Myocyte (in vitro differentiated cells): ENCODE measurements at places on chromosomes 1 and 21.

- DNase-seq, result no peak
Measured at GRCh38 chr1:116929961-116930592, 20.4 kb downstream of the PTGFRN start.

DNA sequence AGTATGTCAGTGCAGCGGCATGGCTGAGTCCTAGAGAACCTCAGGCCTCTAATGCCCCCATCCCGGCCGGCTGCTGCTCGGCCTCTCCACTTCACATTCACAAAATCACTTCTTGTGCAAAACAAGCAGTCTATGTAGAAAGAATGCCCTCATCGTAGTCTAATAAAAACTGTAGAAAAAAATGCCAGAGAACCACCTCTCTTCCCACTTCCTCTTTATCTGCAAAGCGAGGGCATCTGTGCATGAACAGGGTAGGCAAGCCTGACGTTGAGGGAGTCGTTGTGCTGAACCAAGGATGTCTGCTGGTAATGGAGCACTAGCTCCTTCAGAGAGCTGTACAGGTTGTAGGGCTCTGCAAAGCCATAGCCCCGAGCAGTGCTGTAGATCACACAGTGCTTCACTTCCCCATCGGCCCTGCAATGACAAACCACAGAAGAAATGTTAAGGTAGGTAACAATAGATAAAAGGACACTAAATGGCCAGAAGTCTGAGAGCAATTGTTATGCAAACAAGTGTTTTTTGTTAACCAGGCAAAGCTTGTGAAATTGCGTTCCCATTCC, 88.9 kb downstream of the PIK3R3 start:
- DNase-seq, result no peak

DNA sequence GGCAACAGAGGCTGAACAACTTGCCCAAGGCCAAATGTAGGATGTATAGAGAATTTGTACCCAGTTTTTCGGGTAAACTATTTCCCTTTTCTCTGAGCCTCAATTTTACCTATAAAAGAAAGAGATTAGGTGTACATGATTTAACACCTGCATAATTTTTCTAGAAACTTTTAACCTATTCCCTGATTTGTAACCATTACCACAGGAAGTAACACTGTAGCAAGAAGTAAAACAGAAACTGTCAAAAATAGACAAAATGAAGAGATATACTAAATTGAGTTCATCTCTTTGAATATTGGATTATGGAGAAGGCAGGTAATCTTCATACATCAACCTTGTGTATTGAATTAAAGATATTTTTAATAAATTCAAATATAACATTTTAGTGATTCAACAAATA, 136.2 kb downstream of the ZC3H11B start:
- DNase-seq, result no peak

DNA sequence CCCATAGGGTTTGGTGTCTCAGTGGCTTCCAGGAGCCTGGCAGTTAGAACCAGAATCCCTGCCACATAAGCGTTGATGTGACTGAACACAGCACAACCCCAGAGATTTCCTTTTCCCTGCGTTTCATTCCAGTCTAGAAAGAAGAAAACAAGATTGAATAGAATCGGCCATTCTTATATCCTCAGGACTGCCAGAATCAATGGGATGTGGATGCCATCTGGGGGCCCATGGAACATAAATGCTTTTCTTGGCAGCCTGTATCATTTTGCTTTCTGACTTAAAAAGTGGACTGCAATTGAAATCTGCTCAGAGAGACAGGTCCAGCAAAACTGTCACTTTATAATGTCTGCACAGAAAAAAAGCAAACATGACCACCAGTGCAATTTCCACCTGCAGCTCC, 80.3 kb downstream of the DISC1 start:
- DNase-seq, result no peak

- DNase-seq, result no peak
Measured at GRCh38 chr21:41139275-41139674, 28.7 kb upstream of the BACE2 start.

DNA sequence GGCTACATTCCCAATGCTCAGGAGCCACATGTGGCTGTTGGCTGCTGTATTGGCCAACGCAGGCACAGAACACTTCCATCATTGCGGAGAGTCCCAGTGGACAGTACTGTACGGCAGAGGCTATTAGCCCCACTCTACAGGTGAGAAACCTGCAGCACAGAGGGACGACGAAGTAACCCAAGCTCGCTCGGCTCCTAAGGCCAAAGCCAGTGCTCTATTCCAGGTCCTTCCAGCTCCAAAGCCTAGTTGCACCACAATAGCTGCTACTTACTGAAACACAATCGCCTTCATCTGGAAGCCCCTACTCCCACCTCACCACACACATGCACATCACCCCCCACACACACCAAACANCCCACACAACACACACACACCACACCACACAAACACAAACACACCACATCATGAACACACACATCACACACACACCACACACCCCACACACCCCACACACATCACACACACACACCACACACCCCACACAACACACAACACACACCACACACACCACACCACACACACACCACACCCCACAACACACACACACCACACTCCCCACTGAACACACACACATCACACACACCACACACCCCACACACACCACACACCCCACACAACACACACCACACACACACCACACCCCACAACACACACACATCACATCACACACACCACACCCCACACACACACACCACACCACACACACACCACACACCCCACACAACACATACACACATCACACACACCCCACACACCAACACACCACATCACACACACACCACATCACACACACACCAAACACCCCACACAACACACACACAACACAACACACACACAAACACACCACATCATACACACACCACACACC, 3.2 kb downstream of the LYPD8 start:
- DNase-seq, result no peak

- DNase-seq, result no peak
Measured at GRCh38 chr1:162083273-162083672, 13.8 kb downstream of the NOS1AP start.

DNA sequence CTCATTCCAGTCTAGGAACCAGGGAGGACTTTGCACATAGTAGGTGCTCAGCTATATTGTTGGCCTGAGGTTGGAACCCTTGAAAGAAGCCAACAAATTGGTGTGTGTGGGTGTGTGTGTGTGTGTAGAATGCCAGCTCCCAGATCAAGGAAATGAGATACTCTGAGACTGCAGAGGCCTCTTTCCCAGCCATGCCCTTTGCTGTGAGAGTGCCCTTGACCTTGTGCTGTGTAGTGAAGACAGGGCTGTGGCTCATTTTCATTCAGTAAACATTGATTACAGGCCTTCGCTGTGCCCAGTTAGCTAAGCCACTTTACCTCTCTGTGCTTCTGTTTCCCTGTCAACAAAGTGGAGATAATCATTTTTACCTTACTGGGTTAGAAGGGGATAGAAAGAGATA, 3.2 kb downstream of the CYP4B1 start:
- no peak for DNase-seq

- peak; percentile 30 for DNase-seq
Measured at GRCh38 chr1:29708796-29709703, 472.7 kb downstream of the PTPRU start.

GRCh38 chr1:182135946-182136345, 74.4 kb upstream of the ZNF648 start:
- DNase-seq, result no peak

DNA sequence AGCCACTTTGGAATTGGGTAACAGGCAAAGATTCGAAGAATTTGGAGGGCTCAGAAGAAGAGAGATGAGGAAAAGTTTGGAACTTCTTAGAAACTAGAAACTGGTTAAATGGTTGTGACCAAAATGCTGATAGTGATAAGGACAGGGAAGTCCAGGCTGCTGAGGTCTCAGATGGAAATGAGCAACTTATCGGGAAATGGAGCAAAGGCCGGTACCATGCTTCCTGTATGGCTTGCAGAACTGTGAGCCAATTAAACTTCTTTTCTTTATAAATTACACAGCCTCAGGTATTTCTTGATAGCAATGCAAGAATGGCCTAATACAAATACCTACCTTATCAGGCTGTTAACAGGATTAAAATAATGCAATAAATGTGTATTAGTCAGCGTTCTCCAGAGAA, 9.4 kb upstream of the TLR5 start:
- DNase-seq, result no peak

GRCh38 chr1:172531412-172532182, 1.4 kb upstream of the SUCO start:
- peak; percentile 2 for DNase-seq

DNA sequence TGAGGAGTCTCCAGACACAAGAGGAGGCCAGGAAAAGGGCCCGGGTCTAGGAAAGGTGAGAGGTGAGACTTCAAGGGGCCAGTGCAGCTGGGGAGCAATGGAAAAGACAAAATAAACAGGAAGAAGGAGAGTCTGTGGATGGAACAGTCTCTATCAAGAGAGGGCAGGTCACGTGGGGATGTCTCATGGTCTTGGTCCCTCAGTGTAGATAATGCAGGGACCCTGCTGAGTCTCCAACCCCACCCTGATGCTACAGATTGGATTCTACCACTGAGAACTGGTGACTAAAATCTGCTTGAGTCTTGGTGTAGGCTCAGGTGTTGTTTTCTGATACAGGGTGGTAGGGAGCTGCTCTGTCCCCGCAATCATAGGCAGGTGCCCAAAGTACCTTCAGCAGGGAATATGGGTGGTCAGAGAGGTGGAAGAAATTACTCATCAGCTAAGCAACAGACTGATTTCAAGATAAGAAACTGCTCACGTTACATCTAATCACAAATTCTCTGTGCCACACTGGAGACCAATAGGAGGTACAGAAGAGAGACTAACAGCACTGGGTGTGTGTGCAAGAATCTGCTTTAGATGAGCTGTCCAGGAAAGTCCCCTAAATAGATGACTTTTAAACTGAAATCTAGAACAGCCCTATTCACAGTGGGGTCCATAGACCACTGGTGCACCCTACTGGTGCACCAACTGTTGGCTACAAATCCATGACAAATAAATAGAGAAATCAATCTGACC, 101.5 kb upstream of the TLR5 start:
- peak; percentile 33 for DNase-seq

DNA sequence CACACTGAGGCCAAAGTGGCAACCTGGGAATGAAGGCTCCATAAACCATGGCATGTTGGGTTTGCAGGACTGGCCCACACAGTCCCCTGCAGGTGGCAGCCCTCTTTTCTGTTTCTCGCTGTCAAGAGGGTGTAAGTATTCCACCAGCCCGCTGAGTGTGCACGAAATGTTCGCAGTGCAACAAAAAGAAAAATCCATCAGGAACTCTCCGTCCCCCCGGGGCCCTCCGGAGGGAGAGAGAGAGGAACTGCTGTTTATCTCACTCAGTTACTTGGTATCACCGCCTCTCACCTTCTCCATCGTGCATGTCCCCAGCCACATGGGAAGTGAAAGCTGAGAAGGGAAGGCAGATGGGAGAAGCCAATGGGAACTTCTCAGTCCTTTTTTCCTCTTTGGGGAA, 38.3 kb downstream of the NCF2 start:
- no peak for DNase-seq

DNA sequence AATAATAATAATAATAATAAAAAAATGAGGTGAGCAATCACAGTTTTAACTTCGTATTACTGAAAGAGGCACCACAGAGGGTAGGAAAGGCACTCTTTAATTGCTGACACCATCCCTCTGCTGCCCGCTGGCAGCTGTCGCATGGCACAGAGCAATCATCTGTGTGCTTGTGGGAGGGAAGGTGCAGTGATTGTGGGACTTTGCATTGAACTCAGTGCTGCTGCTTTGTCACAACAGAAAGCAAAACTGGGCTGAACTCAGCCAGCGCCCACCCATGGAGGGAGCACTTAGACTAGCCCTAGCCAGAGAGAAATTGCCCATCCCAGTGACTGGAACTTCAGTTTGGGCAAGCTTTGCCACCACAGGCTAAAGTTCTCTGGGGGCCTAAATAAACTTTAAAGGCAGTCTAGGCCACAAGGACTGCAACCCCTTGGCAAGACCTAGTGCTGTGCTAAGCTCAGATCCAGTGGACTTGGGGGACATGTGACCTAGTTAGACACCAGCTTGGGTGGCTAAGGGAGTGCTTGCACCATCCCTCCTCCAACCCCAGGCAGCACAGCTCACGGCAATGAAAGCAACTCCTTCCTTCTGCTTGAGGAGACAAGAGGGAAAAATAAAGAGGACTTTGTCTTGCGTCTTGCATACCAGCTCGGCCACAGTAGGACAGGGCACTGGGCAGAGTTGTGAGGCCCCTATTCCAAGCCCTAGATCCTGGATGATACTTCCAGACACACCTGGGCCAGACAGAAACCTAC, 59.3 kb downstream of the WDR4 start:
- DNase-seq, result peak; percentile 7

DNA sequence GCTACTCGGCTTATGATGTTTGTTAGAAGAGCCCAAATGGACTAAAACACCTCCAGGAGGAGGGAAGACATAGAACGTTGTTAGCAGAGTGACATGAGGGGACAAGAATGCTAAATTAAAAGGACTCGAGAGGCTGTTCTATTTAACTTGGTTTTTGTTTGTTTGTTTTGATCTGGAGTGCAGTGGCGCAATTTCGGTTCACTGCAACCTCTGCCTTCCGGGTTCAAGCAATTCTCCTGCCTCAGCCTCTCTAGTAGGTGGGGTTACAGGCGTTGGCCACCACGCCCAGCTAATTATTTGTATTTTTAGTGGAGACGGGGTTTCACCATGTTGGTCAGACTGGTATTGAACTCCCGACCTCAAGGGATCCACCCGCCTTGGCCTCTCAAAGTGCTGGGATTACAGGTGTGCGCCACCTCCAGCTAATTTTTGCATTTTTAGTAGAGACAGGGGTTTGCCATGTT, 5.1 kb upstream of the HNRNPU start:
- DNase-seq, result no peak

GRCh38 chr1:59236721-59237545, 60.0 kb upstream of the FGGY start:
- DNase-seq, result no peak

DNA sequence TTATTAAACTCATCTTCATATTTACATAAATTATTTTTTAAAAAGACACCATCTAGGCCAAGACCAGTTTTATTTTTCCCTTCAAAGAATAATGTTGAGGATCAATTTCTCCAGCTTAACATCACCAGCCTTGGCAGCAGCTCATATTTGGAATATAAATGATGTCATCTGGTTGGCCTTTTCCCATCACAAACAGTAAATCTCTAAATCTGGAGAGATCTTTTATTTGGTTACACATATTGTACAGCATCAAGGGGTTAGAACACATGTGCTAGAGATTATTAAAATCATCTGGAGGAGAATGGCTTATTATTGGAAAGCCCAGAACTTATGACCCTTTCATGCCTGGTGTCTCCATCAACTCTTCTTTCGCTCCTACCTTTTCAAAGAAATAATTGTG, 508.8 kb downstream of the PLPP3 start:
- DNase-seq, result peak; percentile 24

DNA sequence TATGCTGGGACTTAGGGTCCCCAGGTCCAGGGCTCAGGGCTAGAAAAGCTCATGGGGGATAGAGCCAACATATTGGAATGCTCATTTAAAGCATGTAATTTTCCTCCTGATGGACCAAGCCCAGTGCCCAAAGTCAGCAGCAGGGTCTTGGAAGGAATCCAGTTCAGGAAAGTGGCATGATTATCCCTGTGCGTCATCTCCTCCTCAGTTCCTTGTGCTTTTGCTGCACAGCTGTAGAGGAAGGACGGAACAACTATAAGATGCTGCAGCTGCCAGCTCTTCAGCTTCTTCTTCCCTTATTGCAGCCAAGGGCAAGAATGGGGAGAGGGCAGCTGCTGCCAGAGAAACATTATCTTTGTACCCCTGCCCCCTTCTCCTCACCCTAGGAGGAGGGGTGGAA, 58.4 kb downstream of the OVGP1 start:
- DNase-seq, result peak; percentile 82
